NCI-H524 treated with DMSO at 0.1 percent for 48 hours (cell line): ENCODE measurements at places on chromosomes 2 and 18.

GRCh38 chr18:26386441-26386840 is 160.2 kb downstream of the TAF4B start:
- DNase-seq: no peak

- DNase-seq: no peak
Measured at GRCh38 chr2:10688921-10689807, 611 bp downstream of the NOL10 start.

DNA sequence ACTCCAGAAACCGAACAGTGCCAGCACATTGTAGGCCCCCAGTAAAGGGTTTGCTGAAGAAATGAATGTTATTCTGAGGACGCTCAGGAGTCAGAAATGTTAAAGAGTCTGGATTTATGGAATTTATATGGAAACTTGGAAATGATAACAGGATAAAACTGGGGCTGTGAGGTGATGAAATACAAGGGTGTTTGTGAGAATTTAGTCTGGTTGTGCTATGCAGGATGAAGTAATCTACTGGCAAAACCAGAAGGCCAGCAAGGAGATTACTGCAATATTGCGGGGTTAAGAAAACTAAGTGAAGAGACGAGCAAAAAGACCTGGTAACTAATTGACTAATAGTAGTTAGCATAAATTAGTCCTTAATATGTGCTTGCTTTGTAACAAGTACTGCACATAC is 467.8 kb downstream of the ZEB2 start:
- DNase-seq: no peak

GRCh38 chr2:18244845-18245244 is 315.6 kb downstream of the RDH14 start:
- peak; percentile 94 for DNase-seq
